ENCODE measurements at places on chromosomes 5 and 9. TPM values are rescaled to one million over a fixed set of nuclear protein-coding genes. Genes with fewer than 3 reads are reported as not detected.

DNA sequence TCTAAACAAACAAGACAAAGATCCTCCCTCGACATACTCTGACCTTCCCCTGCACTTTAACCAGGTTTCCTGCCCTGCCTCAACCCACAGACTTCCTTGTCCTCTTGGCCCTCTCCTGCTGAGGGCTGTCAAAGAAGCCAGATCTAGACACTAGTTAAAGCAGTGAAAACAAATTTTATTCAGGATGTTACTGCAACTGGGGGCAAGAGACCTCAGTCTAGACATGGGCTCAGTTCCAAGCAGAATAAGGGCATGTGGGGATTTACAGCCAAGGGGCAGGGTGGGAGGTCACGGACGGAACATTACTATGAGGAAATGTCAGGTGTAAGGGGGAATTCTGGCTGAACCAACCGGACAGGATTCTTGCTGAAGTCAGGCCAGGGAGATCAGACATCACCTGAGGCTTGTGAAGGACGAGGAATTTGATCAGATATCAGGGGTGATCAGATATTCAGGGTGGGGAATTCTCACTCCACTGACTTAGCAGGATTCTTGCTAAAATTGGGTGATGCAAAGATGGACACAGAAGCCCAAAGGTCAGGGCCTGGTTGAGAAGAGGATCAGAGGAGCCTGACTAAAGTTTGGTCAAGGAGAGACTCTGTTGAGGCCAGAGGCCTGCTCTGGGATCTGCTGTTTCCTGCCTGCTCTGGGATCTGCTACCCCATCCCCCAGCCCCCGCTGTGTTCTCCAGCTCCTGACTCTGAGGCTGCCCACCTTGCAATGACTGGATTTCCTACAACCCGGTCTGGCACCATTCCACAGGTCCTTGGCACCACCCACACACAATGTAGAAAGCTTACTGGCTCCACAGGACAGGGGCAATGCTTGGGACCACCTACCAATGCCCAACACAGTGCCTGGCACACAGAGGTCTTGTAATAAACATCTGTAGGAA lies 21.5 kb downstream of the GABBR2 start:
- H3K27ac ChIP-seq: no peak overlapping the region
- no peak overlapping the region for H3K4me3 ChIP-seq
- no peak for DNase-seq
- peaks cover 6% of the 10 kb centered on the region for H3K4me1 ChIP-seq
- no peaks in the 10 kb centered on the region for H3K27me3 ChIP-seq

DNA sequence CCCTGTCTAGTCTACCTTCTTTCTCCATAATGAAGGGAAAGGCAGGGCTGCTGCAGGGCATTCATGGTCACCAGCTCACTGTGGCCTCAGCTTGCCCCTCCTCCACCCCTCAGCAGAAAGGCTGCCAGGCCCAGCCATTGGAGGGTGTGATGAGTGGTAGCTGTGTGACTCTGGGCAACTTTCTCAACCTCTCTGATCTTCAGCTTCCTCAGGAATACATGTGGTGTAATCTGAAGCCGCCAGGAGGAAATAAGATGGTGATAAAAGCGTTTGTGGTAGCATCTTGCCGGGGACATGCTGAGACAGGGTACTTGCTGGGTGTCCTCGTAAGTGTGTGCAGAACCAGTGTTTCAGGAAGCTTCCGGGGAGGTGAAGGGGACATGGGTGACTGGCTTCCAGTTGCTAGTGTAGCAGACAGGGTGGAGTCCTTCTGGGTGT lies 9.8 kb downstream of the CXCL14 start:
- H3K4me3 ChIP-seq: no peak overlapping the region
- no peak for DNase-seq
- no peaks in the 10 kb centered on the region for H3K4me1 ChIP-seq

- DNase-seq: no peak
- H3K36me3 ChIP-seq: no peaks in the 10 kb centered on the region
- no peak overlapping the region for H3K4me3 ChIP-seq
- no peaks in the 10 kb centered on the region for H3K27me3 ChIP-seq
- H3K27ac ChIP-seq: no peak overlapping the region
Observed at GRCh38 chr9:126411948-126412284, 85.3 kb downstream of the MVB12B start.

DNA sequence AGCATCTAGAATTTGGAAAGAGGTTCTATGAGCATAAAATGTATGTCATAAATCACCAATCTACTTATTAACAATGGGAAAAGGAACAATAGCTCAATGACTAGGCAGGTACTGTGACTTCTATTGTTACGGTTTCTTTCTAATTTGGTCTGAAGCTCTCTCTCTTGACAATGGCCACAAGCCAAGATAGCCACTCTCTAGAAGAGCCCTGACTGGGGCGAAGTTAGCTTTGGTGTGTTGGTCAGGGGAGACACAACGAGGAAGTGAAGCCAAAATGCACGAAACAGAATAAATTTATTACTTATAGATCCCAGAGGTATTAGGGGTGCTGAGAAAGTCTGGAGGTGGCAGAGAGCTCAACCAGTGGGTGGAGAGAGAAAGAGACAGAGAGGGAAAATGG lies 9.4 kb upstream of the RAD23B start:
- H3K36me3 ChIP-seq: no peaks in the 10 kb centered on the region
- no peak overlapping the region for H3K4me3 ChIP-seq
- no peak for DNase-seq
- H3K4me1 ChIP-seq: peaks cover 32% of the 10 kb centered on the region

DNA sequence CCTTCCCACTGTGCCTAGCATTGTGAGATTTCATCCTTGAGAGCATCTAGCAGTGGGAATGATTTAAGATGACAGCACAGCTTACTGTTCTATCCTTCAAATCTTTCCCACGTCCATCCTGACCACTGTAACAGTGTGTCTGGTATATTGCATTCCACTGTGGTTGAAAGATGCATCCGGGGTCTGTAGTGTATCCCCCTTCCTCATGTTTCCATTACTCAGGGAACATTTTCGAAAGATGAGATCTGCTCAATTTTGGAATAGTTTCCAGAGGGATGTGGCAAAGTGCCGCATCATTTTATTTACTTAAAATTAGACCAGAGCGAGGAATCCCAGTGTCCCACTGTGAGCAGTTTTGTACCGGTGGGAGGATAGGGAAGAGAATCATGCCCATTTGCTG lies 407.1 kb upstream of the PAPPA start:
- H3K27me3 ChIP-seq: no peaks in the 10 kb centered on the region
- no peak for DNase-seq
- H3K4me3 ChIP-seq: no peak overlapping the region
- no peak overlapping the region for H3K27ac ChIP-seq
- peaks cover 3% of the 10 kb centered on the region for H3K4me1 ChIP-seq

DNA sequence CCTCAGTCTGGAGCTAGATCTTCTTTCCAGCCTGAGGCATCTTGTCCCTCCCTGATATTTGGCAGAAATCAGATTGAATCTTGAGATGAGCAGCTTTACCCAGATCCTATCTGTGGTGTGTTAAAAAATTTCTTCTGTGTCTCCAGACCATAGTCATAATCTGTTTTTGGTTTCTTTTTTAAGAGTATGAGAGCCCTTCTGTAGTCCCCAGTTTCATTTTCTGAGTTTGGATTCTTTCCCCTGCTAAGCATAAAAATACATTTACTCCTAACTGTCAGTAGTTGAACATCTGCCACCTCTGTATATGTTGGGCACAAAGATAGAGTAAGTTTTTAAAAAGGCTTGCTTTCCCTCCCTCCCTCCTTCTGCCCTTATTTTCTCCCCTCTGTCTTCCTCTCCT lies 137.7 kb downstream of the CNTLN start:
- H3K36me3 ChIP-seq: no peaks in the 10 kb centered on the region
- DNase-seq: no peak
- no peak overlapping the region for H3K27ac ChIP-seq
- no peak overlapping the region for H3K4me3 ChIP-seq
- no peaks in the 10 kb centered on the region for H3K27me3 ChIP-seq

DNA sequence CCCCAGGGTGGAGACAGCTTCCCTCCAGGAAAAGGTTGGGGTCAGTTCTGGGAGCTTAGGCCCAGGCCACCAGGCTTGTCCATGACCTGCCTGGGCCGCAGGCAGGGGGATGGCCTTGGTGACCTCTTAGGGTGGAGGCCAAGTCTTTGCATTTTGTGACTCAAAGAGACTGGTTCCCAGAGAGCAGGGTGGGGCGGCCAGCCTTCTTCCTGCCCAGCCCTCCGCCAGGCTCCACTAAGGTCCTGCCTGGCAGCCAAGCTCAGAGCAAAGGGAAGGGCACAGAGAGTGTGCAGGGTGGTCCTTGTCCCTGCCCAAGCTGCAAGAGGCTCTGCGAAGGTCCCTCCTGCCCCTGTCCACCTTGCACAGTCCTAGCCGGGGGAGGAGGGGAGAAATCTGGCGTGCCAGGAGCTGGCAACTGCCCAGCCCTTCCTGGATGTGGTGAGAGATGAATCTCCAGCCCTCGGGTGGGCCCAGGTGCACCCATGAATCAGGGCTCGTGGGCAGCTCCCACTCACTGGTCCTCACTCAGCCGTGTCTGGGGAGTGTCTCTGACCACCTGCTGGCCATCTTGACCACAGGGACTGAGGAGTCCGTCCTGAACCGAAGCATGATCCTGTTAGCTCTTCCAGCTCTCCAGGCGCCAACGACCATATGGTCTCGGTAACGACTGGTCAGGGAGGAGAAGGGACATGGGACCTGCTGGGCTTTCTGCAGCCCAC lies 2.3 kb upstream of the PTGDS start:
- no peak overlapping the region for H3K27ac ChIP-seq
- no peak for DNase-seq
- peaks cover 16% of the 10 kb centered on the region for H3K27me3 ChIP-seq
- H3K36me3 ChIP-seq: no peaks in the 10 kb centered on the region
- H3K4me3 ChIP-seq: no peak overlapping the region
- peaks cover 7% of the 10 kb centered on the region for H3K4me1 ChIP-seq

DNA sequence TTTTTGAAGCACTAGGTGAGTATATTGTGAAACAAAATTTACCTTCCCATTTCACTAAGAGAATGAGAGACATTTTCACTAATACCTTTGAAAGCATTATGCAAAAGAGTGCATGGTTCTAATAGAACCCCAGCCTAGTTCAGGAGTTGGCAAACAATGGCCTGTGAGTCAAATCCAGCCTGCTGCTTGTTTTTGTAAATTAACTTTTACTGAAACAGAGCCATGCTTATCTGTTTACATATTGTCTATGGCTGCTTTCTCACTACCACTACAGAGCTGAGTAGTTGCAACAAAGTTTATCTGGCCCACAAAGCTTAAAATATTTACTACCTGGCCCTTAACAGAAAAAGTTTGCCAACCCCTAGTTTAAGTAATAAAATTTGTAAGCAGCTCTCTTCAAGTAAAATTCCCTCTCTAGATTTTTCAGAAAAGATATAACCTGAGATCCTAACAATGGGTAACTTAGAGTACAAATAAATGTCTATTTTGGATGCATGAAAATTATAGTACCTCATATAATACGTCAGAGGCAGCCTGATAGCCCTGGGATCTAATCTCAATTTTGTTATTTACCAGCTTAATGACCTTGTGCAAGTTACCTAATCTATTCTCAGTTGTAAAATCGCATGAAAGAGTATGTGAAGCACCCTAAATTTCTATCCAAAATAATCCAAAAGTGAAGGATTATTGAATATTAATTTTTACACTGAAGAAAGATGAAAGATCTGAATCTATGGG lies 50.7 kb upstream of the ARL15 start:
- H3K36me3 ChIP-seq: no peaks in the 10 kb centered on the region
- peaks cover 4% of the 10 kb centered on the region for H3K4me1 ChIP-seq
- H3K27me3 ChIP-seq: peaks cover 14% of the 10 kb centered on the region

- no peaks in the 10 kb centered on the region for H3K4me1 ChIP-seq
- H3K27me3 ChIP-seq: no peaks in the 10 kb centered on the region
- H3K27ac ChIP-seq: no peak overlapping the region
- H3K36me3 ChIP-seq: no peaks in the 10 kb centered on the region
- no peak overlapping the region for H3K4me3 ChIP-seq
Observed at GRCh38 chr5:3023656-3024055, 272.2 kb upstream of the IRX2 start.

GRCh38 chr5:77494935-77495334 lies 2.8 kb upstream of the WDR41 start:
- DNase-seq: no peak
- H3K27ac ChIP-seq: no peak overlapping the region
- no peaks in the 10 kb centered on the region for H3K36me3 ChIP-seq
- H3K27me3 ChIP-seq: peaks cover 4% of the 10 kb centered on the region

- DNase-seq: peak; percentile 56
- 0 out of 2 replicates have a peak, but pooled peaks cover 1% of the 10 kb centered on the region for H3K36me3 ChIP-seq
- H3K4me1 ChIP-seq: peaks cover 3% of the 10 kb centered on the region
- H3K4me3 ChIP-seq: no peak overlapping the region
- no peaks in the 10 kb centered on the region for H3K27me3 ChIP-seq
Observed at GRCh38 chr5:60916646-60917045, 28.2 kb downstream of the ERCC8 start.

GRCh38 chr9:100880284-100880683 lies 148.2 kb upstream of the PLPPR1 start:
- no peak overlapping the region for H3K27ac ChIP-seq
- H3K27me3 ChIP-seq: no peaks in the 10 kb centered on the region

DNA sequence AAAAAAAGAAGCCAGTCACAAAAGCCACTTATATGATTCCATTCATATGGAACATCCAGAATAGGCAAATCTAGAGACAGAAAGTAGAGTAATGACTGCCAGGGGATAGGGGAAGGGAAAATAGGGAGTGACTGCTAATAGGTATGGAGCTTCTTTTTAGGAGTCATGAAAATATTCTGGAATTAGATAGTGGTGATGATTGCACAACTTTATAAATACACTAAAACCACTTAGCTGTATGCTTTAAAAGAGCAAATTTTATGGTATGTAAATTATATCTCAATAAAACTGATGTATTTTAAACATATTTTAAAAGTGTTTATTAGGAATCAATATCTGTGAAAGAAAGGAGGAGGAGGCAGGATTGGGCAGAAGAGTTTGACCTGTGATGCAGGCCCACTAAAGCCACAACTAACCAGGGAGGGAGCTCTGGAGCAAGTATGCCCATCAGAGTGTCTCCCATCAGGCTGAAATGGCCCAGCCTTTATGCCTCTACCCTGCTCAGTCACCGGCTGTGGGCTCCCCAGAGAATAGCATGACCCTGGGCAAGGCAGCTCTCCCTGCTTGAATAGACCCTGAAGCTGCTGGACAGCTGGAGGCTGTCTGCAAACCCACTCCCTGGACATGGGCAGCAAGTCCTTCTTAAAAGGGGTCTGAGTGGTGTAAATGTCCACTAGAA lies 96.0 kb upstream of the SLC44A1 start:
- no peak overlapping the region for H3K4me3 ChIP-seq
- H3K27me3 ChIP-seq: no peaks in the 10 kb centered on the region
- H3K27ac ChIP-seq: no peak overlapping the region
- no peak for DNase-seq
- peaks cover 9% of the 10 kb centered on the region for H3K4me1 ChIP-seq

GRCh38 chr9:103364753-103365152 lies 369.6 kb downstream of the CYLC2 start:
- H3K36me3 ChIP-seq: no peaks in the 10 kb centered on the region
- no peak for DNase-seq
- no peaks in the 10 kb centered on the region for H3K27me3 ChIP-seq
- no peak overlapping the region for H3K27ac ChIP-seq
- no peak overlapping the region for H3K4me3 ChIP-seq

- no peaks in the 10 kb centered on the region for H3K27me3 ChIP-seq
- peaks cover 8% of the 10 kb centered on the region for H3K4me1 ChIP-seq
- no peak overlapping the region for H3K27ac ChIP-seq
- peaks cover 44% of the 10 kb centered on the region for H3K36me3 ChIP-seq
Observed at GRCh38 chr9:127489471-127490115, 38.3 kb downstream of the LRSAM1 start.

GRCh38 chr5:180316586-180316985 lies 24.7 kb upstream of the MAPK9 start:
- H3K4me3 ChIP-seq: no peak overlapping the region
- H3K27ac ChIP-seq: no peak overlapping the region
- peaks cover 12% of the 10 kb centered on the region for H3K36me3 ChIP-seq
- no peak for DNase-seq
- H3K27me3 ChIP-seq: no peaks in the 10 kb centered on the region

INSYN2B gene
- 33.5 TPM for total RNA-seq

ARHGEF28 gene
- 13.9 TPM for total RNA-seq

OBP2B gene
- not detected for total RNA-seq

DMGDH gene
- 0.18 TPM for total RNA-seq

KCNN2 gene
- total RNA-seq: 2.2 TPM

HTR4 gene
- not detected for total RNA-seq

STXBP1 gene
- 18.9 TPM for total RNA-seq

EXD3 gene
- total RNA-seq: 1.1 TPM

Measured in IMR-90 (cell line).